ENCODE measurements at places on chromosomes 6 and 20. TPM values are rescaled to one million over a fixed set of nuclear protein-coding genes. Genes with fewer than 3 reads are reported as not detected.

Gene SPEF1
- 0.10 TPM for total RNA-seq

Gene CHRNA4
- total RNA-seq: not detected

Gene KIAA1586
- total RNA-seq: 16.0 TPM

Gene MAS1
- not detected for total RNA-seq

Gene BPIFB4
- not detected for total RNA-seq

Gene TSPO2
- total RNA-seq: not detected

Gene OR2B6
- not detected for total RNA-seq

Gene FHL5
- not detected for total RNA-seq

Data from activated CD8-positive, alpha-beta memory T cell treated with anti-CD3 and anti-CD28 coated beads for 36 hours (primary cell).